ENCODE measurements at places on chromosomes 11 and 22. TPM values are rescaled to one million over a fixed set of nuclear protein-coding genes. Genes with fewer than 3 reads are reported as not detected.

Gene MYRF
- polyA plus RNA-seq = 13.4 TPM

Gene PRAME
- polyA plus RNA-seq = not detected

Gene MS4A3
- polyA plus RNA-seq = 1.1 TPM

Gene FAM111B
- polyA plus RNA-seq = not detected

Gene OR52E4
- polyA plus RNA-seq = not detected

Gene DGCR6
- 2.1 TPM for polyA plus RNA-seq

Gene C11orf87
- polyA plus RNA-seq = 0.02 TPM

Gene NXPE1
- not detected for polyA plus RNA-seq

Measured in adipose tissue (tissue), 3 donors.